Right renal pelvis (tissue), 4 donors: ENCODE measurements at places on chromosomes 1 and 21. TPM values are rescaled to one million over a fixed set of nuclear protein-coding genes. Genes with fewer than 3 reads are reported as not detected.

DNA sequence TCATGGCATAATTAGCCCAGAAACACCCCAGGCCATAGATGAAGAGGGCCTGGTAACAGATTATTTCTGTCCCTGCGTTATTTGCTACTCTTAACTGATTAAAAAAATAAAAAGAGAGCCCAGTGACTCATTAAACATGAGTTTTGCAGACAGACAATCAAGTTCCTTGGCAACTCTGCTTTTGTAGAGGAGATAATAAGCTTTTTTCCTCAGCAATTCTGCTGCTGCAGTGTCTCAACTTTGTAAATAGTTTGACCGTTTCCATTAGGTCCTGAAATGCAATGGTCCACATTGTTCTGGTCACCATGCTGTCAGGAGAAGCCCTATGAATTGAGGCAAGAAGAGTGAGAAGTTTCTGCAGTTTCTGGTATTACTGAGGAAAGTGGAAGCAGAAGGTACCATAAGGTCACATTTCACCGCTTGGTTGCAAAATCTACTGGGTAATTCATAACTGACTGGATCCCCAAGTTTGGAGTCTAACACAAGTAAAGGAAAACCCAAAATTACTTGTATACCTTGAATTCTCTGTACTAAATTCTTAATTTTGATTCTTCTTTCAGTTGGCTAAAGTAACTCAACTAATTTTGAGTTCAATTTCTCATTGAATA is 139.5 kb downstream of the ZZZ3 start:
- no peak for DNase-seq

GRCh38 chr1:110597966-110598365 is 8.2 kb downstream of the KCNA2 start:
- DNase-seq, result no peak

DNA sequence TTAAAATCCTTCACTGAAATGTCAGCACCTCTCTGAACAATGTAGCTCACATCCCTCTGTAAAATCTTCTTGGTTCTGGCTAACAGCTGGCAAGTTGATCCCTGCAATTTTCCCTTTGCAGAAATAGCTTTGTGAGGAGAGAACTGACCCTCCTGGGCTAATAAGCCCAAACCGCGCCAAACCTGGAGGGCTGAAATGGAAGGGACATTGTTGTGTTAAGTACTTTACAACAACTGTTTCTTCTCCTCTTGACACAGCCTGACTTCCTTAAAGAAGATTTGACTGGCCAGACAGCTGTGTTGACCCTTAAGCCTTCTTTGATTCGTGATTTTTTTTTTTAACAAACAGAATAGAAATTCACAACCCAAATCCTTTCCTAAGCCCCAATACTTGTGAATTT is 5.7 kb downstream of the LMX1A start:
- DNase-seq, result no peak

DNA sequence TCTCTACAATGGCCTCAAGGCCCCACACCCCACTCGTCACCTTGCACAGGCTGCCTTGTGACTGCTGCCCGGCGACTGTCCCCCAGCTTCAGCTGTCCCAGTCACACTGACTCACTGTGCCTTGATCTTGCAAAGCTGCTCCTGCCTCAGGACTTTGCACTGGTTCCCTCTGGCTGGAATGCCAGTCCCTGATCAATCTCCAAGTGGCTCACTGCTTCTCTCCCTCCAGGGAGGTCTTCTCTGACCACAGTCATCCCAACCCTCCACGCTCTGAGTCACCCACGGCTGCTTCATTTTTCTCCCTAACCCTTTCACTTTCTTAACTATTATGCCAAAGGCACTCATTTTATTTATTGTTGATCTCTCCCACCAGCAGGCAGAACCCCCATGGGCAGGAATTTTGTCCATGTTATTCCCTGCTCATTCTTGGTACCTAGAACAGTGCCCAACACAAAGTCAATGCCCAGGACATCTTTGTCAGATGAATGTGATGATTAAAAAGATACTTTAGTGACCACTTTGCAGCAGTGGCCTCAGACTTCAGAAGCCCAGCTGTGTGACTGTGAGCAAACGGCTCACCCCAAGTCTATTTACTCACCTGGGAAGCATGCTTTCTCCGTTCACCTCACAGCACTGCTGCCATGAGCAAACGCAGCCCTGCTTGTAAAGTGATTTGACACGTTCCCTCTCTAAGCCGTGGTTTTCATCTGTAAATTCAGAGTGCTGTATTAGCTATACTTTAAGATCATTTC is 53.4 kb downstream of the ZBTB18 start:
- no peak for DNase-seq

- no peak for DNase-seq
These were observed 6.4 kb downstream of the TGFB2 start for GRCh38 chr1:218351391-218352074.

GRCh38 chr1:224707843-224708725 is 92.0 kb downstream of the CNIH3 start:
- no peak for DNase-seq

GRCh38 chr1:201818971-201819750 is 9.8 kb upstream of the IPO9 start:
- DNase-seq, result no peak

- DNase-seq, result no peak
These were observed 17.1 kb downstream of the COL18A1 start for GRCh38 chr21:45421846-45422775.

DNA sequence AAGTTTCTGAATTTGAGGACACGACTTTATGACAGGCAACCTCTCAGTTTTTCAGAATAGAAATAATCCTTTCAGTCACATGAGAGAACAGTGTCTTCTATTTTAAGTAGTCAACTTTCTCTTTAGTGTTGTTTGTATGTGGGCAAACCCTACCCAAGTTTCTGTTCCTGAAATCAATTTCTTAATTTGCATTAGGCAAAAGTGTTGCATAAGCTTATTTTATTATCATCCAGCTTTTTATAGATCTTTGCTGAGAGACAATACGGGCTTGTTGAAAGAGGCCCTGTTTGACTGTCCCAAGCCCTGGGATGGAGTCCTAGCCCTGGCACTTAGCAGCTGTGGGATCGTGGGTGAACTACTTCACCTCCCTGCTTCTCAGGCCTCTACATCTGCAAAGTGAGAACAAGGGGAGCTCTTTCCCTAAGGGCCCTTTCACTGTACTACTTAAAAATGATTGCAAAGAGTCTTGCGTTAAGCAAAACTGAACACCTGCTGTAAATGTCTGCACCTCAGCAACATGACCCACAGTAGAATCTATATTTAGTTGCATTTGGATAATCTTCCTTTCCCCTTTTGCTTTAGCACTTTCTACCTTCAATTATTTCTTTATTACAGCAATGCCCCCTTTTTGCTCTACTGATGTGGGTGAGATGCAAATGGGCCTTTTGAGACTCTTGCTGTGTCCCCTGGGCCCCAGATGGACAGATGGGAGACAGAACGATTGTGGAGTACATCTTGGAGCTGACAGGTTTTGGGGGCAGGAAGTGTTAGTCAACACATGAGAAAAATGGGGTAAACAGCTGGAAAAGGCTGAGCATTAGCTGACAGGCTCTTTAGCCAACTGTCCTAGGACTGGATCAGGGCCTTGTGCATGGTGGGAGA is 41.0 kb upstream of the SCAF4 start:
- no peak for DNase-seq

OR10Z1 gene
- polyA plus RNA-seq, result 0.04 TPM
